ENCODE measurements at places on chromosomes 11 and 22. TPM values are rescaled to one million over a fixed set of nuclear protein-coding genes. Genes with fewer than 3 reads are reported as not detected.

DNA sequence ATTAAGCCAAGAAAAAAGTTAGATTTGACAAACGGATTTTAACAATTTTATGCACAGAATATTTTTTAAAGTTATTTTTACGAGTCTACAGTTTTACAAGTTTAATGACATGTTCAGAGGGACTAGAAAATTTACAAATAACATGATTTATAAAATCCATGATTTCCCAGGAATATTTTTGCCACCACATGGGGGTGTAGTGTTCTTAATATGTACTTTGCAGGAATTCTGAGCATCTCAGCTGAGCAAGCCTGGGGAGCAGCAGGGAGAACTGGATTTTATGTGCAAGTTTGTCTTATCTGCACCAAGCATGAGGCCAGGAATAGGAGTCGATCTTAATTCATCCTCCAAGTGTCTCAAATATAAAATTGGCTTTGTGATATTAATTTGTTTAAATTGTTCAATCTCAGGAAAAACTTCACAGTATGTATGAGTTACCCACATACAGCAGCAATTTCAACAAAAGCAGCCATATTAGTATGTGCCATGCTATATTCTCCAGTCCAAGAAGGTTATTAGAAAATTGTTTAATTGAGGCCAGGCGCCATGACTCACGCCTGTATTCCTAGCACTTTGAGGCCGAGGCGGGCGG, 826.3 kb downstream of the DLG2 start:
- no peak overlapping the region for H3K27ac ChIP-seq
- peak; percentile 22 for DNase-seq
- no peak overlapping the region for H3K4me3 ChIP-seq
- H3K4me1 ChIP-seq: peaks cover 6% of the 10 kb centered on the region
- no peaks in the 10 kb centered on the region for H3K27me3 ChIP-seq

- H3K36me3 ChIP-seq: no peaks in the 10 kb centered on the region
- peaks cover 12% of the 10 kb centered on the region for H3K27me3 ChIP-seq
- no peak for DNase-seq
Measured at GRCh38 chr11:130785380-130786116, 130.7 kb downstream of the SNX19 start.

Gene MYO18B
- not detected for total RNA-seq

Gene TEX54
- total RNA-seq: not detected
